ENCODE measurements at places on chromosomes 11 and 22.

- no peaks in the 10 kb centered on the region for H3K27me3 ChIP-seq
- no peaks in the 10 kb centered on the region for H3K36me3 ChIP-seq
- H3K4me1 ChIP-seq = no peaks in the 10 kb centered on the region
These were observed 638.8 kb upstream of the CCDC90B start for GRCh38 chr11:83924795-83925542.

GRCh38 chr11:104106136-104106754, 57.7 kb downstream of the PDGFD start:
- no peak for DNase-seq
- no peaks in the 10 kb centered on the region for H3K36me3 ChIP-seq
- H3K4me3 ChIP-seq = no peak overlapping the region
- H3K27me3 ChIP-seq = no peaks in the 10 kb centered on the region

DNA sequence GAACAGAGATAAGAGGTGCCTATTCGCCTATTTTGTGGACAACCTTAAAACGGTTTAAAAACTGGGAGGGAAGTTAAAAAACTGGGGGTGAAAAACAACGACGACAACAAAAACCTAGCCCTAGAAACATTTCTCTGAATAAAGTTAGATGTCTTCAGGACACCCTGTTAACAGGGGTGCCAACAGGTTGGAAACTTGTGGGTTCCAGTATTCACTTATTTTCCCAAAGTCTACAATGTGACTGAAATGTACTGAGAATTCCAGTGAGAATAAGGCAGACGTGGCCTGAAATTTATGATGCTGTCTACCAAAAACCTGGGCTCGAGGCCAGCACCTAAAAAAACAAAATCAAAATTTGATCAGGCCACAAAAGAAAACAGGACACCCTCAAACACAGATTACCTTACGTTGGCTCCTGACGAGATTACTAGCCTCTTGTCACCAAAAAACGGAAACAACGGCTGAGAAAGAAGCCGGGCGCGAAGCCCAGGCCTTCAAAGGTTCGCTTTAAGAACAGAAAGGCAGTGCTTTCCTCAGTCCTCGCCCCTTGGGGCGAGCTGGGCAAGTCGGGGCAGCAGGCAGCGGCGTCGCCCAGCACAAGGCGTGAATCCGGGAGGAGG, 906 bp downstream of the CCDC90B start:
- DNase-seq = no peak
- H3K27me3 ChIP-seq = peaks cover 3% of the 10 kb centered on the region
- peak overlapping the region; percentile 96 for H3K27ac ChIP-seq
- H3K36me3 ChIP-seq = peaks cover 11% of the 10 kb centered on the region
- peak overlapping the region; percentile 89 for H3K4me3 ChIP-seq
- H3K4me1 ChIP-seq = peaks cover 26% of the 10 kb centered on the region

- no peak overlapping the region for H3K27ac ChIP-seq
- peaks cover 56% of the 10 kb centered on the region for H3K36me3 ChIP-seq
- H3K4me1 ChIP-seq = peaks cover 23% of the 10 kb centered on the region
These were observed 10.1 kb downstream of the TXN2 start for GRCh38 chr22:36471341-36471821.

- H3K36me3 ChIP-seq = no peaks in the 10 kb centered on the region
- no peaks in the 10 kb centered on the region for H3K4me1 ChIP-seq
- no peaks in the 10 kb centered on the region for H3K27me3 ChIP-seq
- H3K27ac ChIP-seq = no peak overlapping the region
- DNase-seq = no peak
These were observed 105.5 kb upstream of the TENM4 start for GRCh38 chr11:79546351-79546750.

DNA sequence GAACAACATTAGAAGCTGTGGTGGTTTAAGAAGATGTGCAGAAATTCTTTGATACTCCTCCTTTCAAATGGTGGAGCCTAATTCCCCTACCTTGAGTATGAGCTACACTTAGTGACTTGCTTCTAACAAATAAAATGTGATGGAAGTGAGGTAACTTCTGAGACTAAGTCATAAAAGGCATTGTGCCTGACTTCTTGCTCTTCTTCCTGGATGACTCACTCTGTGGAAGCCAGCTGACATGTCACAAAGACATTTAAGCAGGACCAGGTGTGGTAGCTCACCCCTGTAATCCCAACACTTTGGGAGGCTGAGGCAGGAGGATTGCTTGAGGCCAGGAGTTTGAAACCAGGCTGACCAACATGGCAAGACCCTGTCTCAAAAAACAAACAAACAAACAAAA, 3.9 kb upstream of the PLA2G3 start:
- no peak for DNase-seq
- H3K4me1 ChIP-seq = no peaks in the 10 kb centered on the region
- H3K27me3 ChIP-seq = peaks cover 4% of the 10 kb centered on the region
- no peaks in the 10 kb centered on the region for H3K36me3 ChIP-seq
- no peak overlapping the region for H3K4me3 ChIP-seq
- no peak overlapping the region for H3K27ac ChIP-seq

Data from activated T-helper 2 cell treated with anti-CD3 and anti-CD28 coated beads, Interferon-gamma antibody, Interleukin-2, Interleukin-4, amounts not matched to agents 10 μg/mL and 5 μg/mL and 100 μg/mL, durations not matched to agents 14 hours and 24 hours and 36 hours (primary cell).